ENCODE measurements at places on chromosomes 2 and 18. TPM values are rescaled to one million over a fixed set of nuclear protein-coding genes. Genes with fewer than 3 reads are reported as not detected.

CD8A gene
- total RNA-seq: under 0.01 TPM

LYPD6B gene
- total RNA-seq: not detected

SLC35G4 gene
- not detected for total RNA-seq

SMYD5 gene
- total RNA-seq: 25.6 TPM

NAT8 gene
- total RNA-seq: not detected

INO80B gene
- 11.4 TPM for total RNA-seq

DRC1 gene
- total RNA-seq: not detected

MARS2 gene
- 7.4 TPM for total RNA-seq

IL1RL2 gene
- 2.2 TPM for total RNA-seq

MYL1 gene
- not detected for total RNA-seq

RAD51AP2 gene
- not detected for total RNA-seq

DDX1 gene
- total RNA-seq: 67.1 TPM

FAM124B gene
- not detected for total RNA-seq

MATN3 gene
- total RNA-seq: 0.73 TPM

CLK1 gene
- total RNA-seq: 48.5 TPM

ZFP36L2 gene
- 16.2 TPM for total RNA-seq

C2orf72 gene
- total RNA-seq: 0.20 TPM

All from subcutaneous preadipocyte (primary cell).